Right ventricle myocardium inferior (tissue), 1 donor: ENCODE measurements at places on chromosomes 2 and 18. TPM values are rescaled to one million over a fixed set of nuclear protein-coding genes. Genes with fewer than 3 reads are reported as not detected.

C2orf92 gene
- total RNA-seq, result 1.1 TPM

B3GNT7 gene
- 9.1 TPM for total RNA-seq

GRCh38 chr2:100919316-100919715 is 82.8 kb upstream of the RPL31 start:
- no peak for DNase-seq

- no peak for DNase-seq
Observed at GRCh38 chr18:24988253-24988840, 363.6 kb downstream of the ZNF521 start.

DNA sequence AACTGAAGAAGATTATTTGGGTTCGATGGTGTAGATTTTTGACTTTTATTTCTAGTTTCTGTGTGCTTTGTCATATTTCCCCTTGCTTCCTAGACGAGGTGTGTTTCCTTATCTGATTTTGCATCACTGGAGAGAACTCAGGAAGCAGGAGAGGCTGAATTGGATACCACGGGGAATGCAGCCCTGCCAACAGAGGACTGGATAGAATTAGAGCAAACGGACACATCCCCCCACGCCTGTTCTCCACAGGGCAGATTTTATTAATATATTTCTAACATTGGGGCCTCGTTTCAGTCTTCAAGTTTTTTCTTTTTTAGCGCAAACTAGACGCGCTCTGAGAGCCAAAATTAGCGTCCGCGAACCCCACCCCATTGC is 678 bp upstream of the VAPA start:
- DNase-seq, result no peak

DNA sequence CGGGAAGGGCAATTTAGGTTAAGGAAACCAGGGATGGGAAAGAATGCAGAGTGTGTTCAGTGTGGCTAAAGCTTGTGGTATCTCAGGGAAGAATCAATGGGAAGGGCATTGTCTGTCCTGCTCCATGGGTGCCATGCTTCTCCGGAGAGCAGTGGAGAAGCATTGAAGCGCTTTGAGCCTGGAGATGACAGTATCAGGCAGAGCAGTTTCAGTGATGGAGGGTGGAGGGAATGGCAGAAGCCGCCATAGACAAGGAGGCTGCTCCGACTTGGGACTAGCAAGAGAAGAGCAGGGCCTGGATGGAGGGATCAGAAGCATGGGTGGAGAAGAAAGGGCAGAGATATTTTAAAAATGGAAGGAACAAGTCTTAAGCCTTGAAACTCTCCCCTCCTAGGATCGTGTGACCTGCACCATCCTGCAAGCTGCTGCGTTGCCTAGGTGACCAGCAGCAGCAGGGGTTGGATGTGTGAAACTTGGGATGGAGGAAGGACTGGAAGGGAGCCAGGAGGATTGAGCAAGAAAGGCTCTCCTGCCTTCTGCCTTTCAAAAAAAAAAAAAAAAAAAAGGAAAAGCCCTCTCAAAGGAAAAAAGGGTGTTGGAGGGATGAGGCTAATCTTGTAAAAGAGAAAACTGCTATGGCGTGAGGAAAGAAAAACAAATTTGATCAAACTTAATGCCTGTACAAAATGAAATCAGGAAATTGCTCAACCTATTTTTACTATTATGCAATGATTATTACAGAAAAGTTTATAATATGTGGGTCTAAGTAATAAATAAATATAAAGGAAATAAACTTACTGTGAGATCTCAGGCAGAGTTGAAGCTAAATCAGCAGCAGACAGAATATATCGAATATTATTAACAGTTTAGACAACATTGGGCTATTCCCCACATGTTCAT is 493.8 kb upstream of the NRP2 start:
- DNase-seq, result peak; percentile 73
